Naive thymus-derived CD4-positive, alpha-beta T cell (primary cell): ENCODE measurements at places on chromosomes 3 and 15. TPM values are rescaled to one million over a fixed set of nuclear protein-coding genes. Genes with fewer than 3 reads are reported as not detected.

AAGAB gene
- total RNA-seq, result 25.7 TPM

GOLGA8T gene
- total RNA-seq, result 0.22 TPM

NMB gene
- total RNA-seq, result 2.9 TPM

GPR149 gene
- total RNA-seq, result not detected

GPR15 gene
- total RNA-seq, result 5.1 TPM

TRIM59 gene
- total RNA-seq, result 9.8 TPM

HRH1 gene
- total RNA-seq, result not detected

GOLGA8G gene
- not detected in 2 replicates for total RNA-seq

TUSC7 gene
- not detected for total RNA-seq

REC114 gene
- total RNA-seq, result not detected in 2 replicates

MEGF11 gene
- total RNA-seq, result not detected

- no peak for DNase-seq
These were observed 18.1 kb downstream of the LRRC58 start for GRCh38 chr3:120331076-120331475.

DNA sequence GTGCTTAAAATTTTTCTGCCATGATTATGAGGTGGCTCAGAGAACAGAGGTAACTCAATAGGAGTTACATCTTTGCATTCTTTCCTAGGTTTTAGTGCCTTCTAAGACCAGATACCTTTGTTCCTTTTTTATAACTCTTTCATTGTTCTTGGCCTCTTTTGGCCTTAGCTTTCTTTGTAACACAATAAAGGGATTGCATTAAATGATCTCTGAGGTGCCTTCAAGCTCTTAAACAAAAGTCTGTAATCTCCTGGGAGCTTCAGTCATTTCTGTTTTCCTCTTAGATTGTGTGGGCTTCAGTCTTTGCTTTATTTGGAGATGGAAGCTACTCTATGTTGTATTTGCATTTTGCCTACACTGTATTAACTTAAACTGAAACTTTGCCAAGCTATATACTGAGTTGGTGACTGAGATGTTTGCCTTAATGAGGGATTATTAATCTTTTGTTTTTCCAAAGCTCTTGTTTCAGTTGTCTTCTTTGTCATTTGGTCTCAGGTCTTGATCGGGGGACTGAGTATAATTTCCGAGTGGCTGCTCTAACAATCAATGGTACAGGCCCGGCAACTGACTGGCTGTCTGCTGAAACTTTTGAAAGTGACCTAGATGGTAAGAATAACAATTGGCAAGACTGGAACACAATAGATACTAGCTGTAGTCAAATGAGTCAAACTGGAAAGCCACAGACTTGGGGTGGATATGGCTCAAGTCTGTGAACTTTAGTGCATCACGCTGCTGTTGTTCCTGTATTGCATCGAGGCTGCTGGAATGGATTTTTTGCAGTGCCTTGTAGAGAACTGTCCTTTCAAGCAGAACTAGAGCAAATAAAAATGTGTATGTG, 110.3 kb downstream of the HCN4 start:
- no peak for DNase-seq

- no peak for DNase-seq
These were observed 49.5 kb upstream of the SEC13 start for GRCh38 chr3:10370429-10370828.

- no peak for DNase-seq
These were observed 78.9 kb downstream of the SLTM start for GRCh38 chr15:58854593-58854992.

DNA sequence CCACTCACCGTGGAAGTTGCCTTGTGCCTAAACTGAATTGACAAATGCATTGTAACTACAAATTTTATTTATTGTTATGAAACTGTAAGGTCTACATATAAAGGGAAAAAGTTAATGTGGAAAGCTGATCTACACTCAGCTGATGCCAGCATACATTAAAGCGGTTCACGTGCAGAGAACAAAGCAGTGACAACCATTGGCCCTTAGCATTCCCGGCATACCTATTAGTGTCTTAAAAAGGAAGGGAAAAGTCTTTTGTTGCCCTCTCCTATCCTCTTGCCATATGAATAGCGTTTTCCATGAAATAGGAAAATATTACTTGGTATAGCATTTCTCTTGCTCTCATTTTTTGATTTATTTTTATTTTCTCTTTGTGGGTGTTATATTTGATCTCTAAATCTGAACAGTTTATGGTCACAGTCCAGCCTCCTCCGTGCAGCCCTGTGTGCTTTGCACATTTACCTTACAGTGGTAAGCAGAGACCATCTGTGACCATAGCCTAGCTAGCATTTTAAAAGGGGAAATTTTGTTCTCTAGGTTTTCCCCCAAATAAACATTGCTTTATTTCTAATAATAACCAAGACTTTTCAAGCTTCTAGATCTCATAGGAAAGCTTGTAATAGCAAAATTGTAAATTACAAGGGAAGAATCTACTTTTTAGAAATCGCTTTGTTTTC, 89.7 kb upstream of the CGNL1 start:
- DNase-seq, result no peak

GRCh38 chr15:38768970-38769369, 204.4 kb upstream of the RASGRP1 start:
- DNase-seq, result no peak

- DNase-seq, result no peak
These were observed 934.3 kb downstream of the NTRK3 start for GRCh38 chr15:87322265-87322664.

DNA sequence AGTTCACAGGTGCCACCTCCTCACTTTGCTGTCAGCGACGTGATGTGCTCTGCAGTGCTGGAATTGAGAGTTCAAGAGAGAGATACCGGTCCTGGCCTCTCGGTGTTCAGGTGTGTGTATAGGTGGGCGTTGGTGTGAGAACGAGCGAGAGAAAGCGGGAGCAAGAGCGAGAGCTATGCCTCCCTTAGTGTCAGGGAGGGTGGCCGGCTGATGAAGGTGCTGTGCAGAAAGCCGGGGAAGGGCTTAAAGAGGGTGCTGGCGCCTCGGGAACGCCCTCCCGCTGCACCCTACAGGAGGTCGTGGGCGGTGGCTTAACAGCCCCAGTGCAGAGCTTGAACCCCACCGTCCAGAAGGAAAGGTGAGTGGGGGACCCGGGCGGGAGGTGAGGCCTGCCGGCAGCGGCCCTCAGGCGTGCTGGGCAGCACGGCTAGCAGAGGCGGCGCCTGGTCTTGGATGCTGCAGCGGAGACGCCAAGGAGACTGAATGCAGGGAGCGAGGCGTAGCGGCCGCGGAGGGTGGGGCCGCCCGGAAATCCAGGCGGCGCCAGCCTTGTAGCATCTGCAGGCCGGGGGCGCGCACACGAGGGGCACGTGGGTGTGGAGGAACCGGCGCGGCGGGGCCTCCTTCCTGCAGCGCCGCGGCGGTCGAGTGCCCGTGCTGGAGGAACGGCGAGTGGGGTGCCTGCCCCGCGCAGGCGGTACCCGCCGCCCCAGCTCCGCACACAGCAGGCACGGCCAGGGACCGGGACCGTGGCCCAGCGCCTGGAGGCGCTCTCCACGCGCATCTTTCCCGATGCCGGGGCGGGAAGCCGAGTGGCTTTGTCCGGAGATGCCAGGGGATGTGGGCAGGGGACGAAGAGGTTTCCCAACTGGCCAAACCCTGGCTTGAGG, 246.8 kb upstream of the TOPAZ1 start:
- DNase-seq, result no peak

- no peak for DNase-seq
These were observed 667.0 kb downstream of the NR2F2 start for GRCh38 chr15:96997538-96997937.

GRCh38 chr15:56815247-56815646, 81.9 kb upstream of the ZNF280D start:
- no peak for DNase-seq

GRCh38 chr3:87199628-87200027, 27.5 kb upstream of the CHMP2B start:
- no peak for DNase-seq

GRCh38 chr3:111769110-111769991, 89.7 kb upstream of the PHLDB2 start:
- DNase-seq, result no peak

- no peak for DNase-seq
These were observed 70.1 kb downstream of the HERC1 start for GRCh38 chr15:63763476-63764123.

GRCh38 chr3:179430277-179430870, 20.9 kb downstream of the GNB4 start:
- DNase-seq, result no peak

DNA sequence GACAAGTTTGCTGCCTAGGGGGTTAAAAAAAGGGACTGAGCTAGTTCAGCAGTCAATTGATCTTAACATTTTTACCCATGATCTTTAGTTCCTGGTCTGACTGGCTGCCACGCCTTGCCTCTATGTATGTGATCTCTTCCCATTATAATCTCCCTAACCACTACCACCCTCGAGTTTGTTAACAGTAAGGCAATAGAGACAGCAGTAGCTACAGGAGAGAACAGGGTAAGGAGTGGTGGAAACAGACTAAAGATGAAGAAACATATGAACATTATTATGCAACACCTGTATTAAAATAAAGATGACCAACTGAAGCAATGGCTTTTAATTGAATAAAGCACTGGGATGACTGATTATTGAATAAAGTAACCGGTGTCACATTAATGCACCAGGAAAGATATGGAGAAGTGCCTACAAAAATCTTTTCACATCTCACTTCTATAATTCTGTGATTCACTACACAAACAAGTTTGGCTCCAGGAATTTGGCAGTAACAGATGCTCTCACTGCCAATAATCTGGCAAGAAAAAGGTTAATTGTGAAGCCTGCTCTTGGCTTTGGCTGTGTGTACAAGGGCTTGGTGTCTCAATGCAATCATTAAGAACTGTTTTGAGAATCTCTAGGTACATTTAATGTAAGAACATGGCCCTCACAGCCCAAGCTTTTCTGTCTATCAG, 95.7 kb downstream of the HHLA2 start:
- no peak for DNase-seq

- DNase-seq, result no peak
These were observed 5.9 kb downstream of the UBE2Q2 start for GRCh38 chr15:75849167-75849566.

- no peak for DNase-seq
These were observed 1220.5 kb downstream of the ROBO2 start for GRCh38 chr3:78260388-78260787.

DNA sequence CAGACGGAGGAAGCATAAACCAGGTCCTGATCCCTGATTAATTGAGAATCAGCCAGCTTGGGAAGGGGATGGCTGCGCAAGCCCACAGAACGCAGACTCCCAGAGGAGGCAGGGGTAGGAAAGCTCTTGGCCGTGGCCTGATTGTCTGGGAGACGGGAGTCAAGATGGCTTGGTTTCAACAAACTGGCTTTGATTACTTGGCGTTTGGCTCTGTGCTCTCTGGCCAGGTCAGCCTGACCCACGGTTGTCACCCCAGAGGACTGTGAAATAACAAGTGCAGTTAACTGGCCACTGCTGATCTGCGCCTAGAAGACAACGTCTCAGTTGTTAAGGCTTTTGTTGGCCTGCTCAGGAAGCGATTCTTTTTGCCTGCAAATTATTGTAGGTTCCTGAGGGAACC, 387.0 kb upstream of the PROK2 start:
- DNase-seq, result no peak

DNA sequence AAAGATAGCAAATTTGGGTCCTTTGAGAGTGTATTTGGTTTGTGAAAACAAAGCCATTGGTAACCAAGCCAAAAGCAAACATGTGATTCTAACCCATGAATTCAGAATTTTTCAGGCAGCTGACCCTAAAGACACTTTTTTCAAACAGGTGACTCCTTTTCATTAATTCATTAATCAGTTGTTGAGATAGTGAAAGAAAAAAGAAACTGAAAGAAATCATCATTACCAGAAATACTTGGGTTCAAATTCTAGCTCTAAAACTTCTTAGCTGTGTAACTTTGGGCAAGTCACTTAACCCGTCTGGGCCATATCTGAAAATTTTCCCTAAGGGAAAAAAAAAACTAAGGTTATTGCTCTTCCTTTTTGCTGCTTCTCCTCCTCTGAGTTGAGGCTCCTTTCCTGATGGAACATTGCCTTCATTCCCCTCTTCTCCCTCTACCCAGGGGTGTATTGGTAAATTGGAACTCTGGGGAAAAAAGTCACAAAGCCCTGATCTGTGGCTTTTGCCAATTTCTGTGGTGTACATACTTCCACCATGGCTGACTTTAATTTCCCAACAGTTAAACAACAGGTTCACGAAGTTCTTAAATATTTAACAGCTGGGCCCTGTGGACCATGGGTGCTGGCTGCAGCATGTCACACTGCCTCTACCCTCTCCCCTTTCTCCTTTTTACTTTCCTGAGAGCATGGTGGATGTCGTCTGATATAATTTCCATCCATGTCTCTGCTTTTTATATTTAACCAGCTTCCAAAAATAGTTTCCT, 120.3 kb downstream of the ASB7 start:
- DNase-seq, result no peak

DNA sequence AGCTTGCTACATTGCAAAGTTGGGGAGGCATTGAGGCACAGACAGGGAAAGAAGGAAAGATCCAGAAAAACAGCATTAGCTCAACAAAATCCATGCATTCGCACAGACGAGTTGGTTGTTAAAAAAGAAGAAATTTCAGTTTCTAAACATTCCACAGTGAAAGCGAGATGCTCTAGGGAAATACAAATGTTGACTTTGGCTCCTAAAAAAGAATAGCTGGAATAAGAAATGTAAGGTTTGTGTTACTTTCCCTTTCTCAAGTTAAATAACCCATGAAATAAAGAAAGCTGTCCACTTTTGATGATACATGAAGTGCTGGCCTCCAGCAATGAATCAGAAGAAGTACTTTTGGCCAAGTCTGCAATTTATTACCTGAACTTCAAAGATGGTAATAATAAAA, 465.1 kb downstream of the ERC2 start:
- no peak for DNase-seq

DNA sequence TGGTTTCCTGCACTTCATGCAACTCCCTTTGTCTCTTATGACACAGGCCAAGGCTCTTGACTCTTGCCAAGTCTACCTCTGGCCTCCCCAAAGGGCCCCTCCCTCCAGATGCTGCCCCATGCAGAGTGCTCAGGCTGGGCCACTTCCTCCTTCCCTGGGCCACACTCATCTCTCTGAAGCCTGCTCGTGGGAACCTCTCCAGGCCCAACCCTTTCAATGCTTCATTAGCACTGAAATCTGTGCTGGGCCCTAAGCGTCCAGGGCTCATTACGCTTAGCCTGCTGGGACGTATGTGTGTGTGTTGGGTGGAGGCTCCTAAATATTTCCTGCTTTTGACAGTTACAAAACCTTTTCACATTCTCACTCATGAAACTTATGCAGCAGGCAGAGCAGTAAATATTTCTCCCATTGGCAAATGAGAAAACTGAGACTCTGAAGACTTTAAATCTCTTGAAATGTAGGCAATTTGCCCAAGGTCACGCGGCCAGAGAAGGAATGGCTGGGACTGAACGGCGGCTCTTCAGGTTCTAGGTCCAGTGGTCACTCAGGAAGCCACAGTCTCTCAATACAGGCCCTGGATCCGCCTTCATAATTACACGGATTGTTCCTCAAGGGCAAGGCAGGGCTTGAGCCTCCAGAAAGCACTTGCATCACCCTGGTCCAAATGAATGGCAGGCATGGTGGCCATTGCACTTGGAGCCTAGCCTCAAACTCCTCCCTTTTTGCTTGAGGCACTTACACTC, 241.7 kb upstream of the HES1 start:
- no peak for DNase-seq

DNA sequence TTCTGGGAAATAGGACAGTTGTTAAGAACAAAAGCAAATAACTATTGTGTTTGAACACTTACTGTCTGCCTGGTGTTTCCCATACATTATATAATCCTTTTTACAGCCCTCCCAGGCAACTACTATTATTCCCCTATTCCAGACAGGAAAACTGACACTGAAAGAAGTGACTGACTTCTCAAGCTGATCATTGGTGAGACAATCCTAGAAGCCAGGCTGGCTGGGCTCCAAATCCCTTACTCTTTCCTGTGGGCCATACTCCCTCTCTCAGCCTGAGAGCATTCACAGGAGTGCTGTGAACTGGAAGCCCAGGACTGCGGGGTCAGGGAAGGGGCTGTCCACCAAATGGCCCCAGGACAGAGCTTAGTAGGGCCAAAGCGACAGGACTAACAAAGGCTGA, 39.2 kb upstream of the PDE8A start:
- DNase-seq, result no peak
